ENCODE measurements at places on chromosomes 6 and 20. TPM values are rescaled to one million over a fixed set of nuclear protein-coding genes. Genes with fewer than 3 reads are reported as not detected.

- no peak overlapping the region for H3K4me3 ChIP-seq
- H3K4me1 ChIP-seq: no peaks in the 10 kb centered on the region
- H3K27ac ChIP-seq: no peak overlapping the region
- peak; percentile 11 for DNase-seq
Observed at GRCh38 chr6:147135211-147135681, 69.0 kb upstream of the STXBP5 start.

Gene SRSF12
- polyA plus RNA-seq: not detected

DNA sequence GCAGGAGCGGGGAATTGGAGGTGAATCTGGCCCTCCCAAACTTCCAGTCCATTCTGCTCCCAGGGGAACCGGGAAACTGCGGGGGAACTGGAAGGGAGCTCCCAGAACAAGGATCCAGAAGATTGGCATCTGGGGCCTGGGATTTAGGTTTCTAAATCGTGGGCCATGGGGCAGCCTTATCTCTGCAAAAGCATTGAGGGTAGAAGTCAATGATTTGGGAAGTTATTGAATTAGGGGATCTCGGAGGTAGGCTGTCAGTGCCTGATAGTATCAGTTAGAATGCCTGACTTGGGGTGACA lies 45.1 kb downstream of the HNF4A start:
- H3K4me3 ChIP-seq: no peak overlapping the region
- no peaks in the 10 kb centered on the region for H3K27me3 ChIP-seq
- H3K27ac ChIP-seq: no peak overlapping the region
- no peaks in the 10 kb centered on the region for H3K4me1 ChIP-seq
- H3K36me3 ChIP-seq: no peaks in the 10 kb centered on the region

Gene CNR1
- polyA plus RNA-seq: not detected

All from CD14-positive monocyte (primary cell).